ENCODE measurements at places on chromosomes 6 and 20. TPM values are rescaled to one million over a fixed set of nuclear protein-coding genes. Genes with fewer than 3 reads are reported as not detected.

Gene NHSL1
- 73.6 TPM for total RNA-seq

Gene VGLL2
- total RNA-seq, result not detected

GRCh38 chr6:35166116-35166515 lies 25.0 kb upstream of the TCP11 start:
- no peaks in the 10 kb centered on the region for H3K36me3 ChIP-seq
- no peak overlapping the region for H3K27ac ChIP-seq
- no peaks in the 10 kb centered on the region for H3K27me3 ChIP-seq

GRCh38 chr6:91611190-91611589 lies 1024.3 kb upstream of the MAP3K7 start:
- no peak overlapping the region for H3K4me3 ChIP-seq
- H3K27ac ChIP-seq, result no peak overlapping the region
- no peak for DNase-seq
- H3K27me3 ChIP-seq, result no peaks in the 10 kb centered on the region
- H3K4me1 ChIP-seq, result peaks cover 26% of the 10 kb centered on the region

DNA sequence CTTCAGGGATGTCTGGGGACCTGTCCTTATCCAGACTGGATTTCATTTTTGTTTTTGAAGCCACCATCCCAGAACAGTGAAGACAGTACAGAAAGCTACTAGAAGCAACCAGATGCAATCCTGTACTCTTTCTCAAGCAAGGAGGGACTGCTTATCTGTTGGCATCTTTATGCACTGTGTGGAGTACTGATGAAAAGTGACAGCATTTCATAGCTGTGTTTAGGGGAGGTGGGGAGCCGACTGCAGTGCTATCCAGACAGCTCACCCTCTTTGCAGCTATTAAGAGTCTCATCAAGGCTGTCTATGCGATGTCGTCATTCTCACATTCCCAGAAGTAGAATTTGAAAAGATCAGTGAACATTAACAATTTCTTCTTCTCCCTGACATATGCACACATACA lies 5.5 kb downstream of the ZDHHC14 start:
- H3K27ac ChIP-seq, result no peak overlapping the region
- peaks cover 17% of the 10 kb centered on the region for H3K4me1 ChIP-seq
- DNase-seq, result no peak
- no peak overlapping the region for H3K4me3 ChIP-seq
- H3K36me3 ChIP-seq, result peaks cover 22% of the 10 kb centered on the region

DNA sequence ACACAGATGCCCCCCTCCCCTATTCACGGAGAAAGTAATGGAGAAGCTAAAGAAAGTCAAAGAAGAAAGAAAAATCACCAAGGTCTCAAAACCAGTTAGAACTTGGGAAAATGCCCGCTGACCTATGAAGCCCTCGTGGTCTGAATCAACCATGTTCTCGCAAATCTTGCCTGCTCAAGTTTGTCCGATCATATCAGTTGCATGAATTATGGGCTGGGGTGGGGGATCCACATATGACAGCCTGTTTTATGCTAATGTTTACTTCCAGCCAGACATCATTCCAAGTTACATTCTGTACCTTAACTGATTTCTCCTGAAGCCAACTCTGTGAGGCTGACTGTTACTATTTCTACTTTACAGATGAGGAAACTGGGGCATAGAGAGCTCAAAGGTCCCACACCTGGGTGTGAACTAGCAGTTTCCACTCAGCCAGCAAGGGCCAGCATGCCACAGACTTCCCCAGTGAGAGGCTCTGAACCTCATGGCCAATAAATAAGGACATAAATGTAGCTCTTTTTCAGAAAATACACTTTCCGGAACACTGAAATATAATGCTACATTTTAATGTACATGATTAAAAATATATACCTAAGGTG lies 2.1 kb downstream of the RNASET2 start:
- peaks cover 14% of the 10 kb centered on the region for H3K36me3 ChIP-seq
- H3K4me3 ChIP-seq, result peak overlapping the region; percentile 85
- H3K27me3 ChIP-seq, result peaks cover 2% of the 10 kb centered on the region
- no peak overlapping the region for H3K27ac ChIP-seq
- no peak for DNase-seq
